H9 (cell line): ENCODE measurements at places on chromosomes 2 and 18.
A peak's percentile ranks its signal among the peaks of the same experiment; 100 is the strongest.

- no peaks in the 10 kb centered on the region for H3K27me3 ChIP-seq
- H3K36me3 ChIP-seq = no peaks in the 10 kb centered on the region
- H3K27ac ChIP-seq = no peak overlapping the region
- H3K4me3 ChIP-seq = no peak overlapping the region
- H3K4me1 ChIP-seq = peaks cover 2% of the 10 kb centered on the region; the same call in 1 of the 2 replicates
Measured at GRCh38 chr2:214899751-214900150, 90.3 kb upstream of the BARD1 start.

DNA sequence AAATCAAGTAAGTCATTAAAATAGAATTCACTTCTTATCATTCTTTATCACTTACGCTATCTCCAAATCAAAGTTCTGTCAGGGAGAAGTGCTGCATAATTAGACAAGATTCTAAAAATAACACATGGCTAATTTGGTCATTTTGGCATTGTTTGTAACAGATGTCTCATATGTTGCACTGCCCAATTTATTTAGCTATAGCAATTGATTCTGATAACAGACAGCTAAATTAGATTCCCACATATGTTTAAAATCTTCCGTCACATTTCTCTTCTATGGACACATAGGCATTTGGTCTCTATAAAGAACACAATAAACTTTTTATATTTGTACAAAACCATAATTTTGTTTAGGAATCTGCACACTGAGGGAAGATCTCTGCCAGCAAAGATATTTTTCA, 644.5 kb upstream of the VRK2 start:
- no peaks in the 10 kb centered on the region for H3K4me1 ChIP-seq
- no peak for DNase-seq
- no peak overlapping the region for H3K27ac ChIP-seq
- no peaks in the 10 kb centered on the region for H3K36me3 ChIP-seq
- H3K27me3 ChIP-seq = no peaks in the 10 kb centered on the region

DNA sequence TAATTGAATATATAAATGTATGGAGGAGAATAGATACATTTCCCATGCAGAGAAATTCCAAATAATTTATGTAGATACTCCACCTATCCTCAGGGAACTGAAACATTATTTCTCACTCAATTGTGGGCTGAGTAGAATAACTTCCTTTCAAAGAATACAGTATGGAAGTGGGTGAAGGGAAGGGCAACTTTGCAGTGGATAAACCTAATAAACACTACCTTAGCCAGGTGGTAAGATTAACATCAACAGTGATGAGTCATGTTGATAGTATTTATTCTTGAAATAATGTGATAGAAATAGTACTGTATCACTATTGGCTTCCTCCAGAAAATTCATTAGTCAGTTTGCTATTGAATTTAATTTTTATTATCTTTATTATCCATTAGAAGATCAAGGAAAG, 716.4 kb upstream of the CHAC2 start:
- no peak overlapping the region for H3K27ac ChIP-seq
- H3K36me3 ChIP-seq = peaks cover 5% of the 10 kb centered on the region
- DNase-seq = no peak

DNA sequence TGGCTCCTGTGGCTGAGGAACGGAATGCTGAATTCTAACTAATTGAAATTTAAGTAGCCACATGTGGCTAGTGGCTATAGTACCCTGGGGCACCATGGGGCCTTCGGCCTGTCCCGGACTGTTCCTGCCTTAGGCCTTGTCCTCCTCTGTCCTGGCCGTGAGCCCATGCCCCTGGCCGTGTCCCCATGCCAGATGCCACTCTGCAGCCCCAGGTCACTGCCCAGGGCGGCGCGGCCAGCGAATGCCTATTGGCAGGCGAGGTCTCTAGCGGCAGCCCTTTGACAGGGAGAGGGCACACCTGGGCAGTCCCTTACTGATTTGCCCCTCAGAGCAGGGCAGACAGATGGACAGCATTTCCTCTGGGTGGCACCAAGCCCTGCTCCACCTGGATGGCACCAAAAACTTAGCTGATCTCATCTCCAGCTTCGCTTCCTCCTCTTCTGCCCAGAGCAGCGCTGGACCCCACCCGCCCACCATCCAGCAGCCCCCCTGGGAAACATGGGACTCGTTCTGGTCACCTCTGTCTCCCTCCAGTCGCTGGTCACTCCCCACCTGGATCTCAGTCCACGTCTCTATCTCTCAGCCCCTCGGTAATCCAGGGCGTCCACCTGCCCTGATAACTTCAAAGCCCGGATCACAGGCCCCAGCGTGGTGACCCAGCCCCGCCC, 1.1 kb upstream of the DGKD start:
- H3K4me1 ChIP-seq = no peaks in the 10 kb centered on the region
- no peak for DNase-seq
- no peak overlapping the region for H3K27ac ChIP-seq
- H3K4me3 ChIP-seq = peak overlapping the region; percentile 89

DNA sequence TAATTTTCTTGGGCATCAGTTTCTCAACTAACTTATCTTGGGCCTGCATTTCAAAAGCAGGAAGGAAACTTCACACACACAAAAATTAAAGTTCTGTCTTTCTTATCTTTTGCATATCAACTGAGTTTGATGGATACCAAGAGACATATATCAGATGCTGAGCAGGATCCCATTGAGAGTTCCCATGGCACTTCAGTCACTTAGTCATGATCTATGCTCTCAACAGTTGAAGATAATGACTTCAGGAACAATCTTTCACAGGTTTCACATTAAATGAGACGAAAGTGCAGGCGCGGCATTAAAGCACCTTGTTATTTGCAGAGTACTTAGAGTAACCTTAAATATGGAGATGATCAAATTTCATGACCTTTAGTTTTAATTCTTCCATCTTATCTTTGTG, 2139.8 kb upstream of the CELF4 start:
- H3K4me1 ChIP-seq = no peaks in the 10 kb centered on the region
- no peak overlapping the region for H3K4me3 ChIP-seq
- H3K27ac ChIP-seq = no peak overlapping the region
- peaks cover 5% of the 10 kb centered on the region; the same call in 2 of the 3 replicates for H3K36me3 ChIP-seq
- DNase-seq = no peak

GRCh38 chr2:42163444-42164045, 5.6 kb upstream of the EML4 start:
- H3K27me3 ChIP-seq = no peaks in the 10 kb centered on the region
- no peaks in the 10 kb centered on the region for H3K36me3 ChIP-seq
- H3K4me3 ChIP-seq = no peak overlapping the region
- no peak overlapping the region for H3K27ac ChIP-seq
- H3K4me1 ChIP-seq = no peaks in the 10 kb centered on the region
